GM23248 (cell line): ENCODE measurements at places on chromosomes 4 and X. TPM values are rescaled to one million over a fixed set of nuclear protein-coding genes. Genes with fewer than 3 reads are reported as not detected.
A peak's percentile ranks its signal among the peaks of the same experiment; 100 is the strongest.

DNA sequence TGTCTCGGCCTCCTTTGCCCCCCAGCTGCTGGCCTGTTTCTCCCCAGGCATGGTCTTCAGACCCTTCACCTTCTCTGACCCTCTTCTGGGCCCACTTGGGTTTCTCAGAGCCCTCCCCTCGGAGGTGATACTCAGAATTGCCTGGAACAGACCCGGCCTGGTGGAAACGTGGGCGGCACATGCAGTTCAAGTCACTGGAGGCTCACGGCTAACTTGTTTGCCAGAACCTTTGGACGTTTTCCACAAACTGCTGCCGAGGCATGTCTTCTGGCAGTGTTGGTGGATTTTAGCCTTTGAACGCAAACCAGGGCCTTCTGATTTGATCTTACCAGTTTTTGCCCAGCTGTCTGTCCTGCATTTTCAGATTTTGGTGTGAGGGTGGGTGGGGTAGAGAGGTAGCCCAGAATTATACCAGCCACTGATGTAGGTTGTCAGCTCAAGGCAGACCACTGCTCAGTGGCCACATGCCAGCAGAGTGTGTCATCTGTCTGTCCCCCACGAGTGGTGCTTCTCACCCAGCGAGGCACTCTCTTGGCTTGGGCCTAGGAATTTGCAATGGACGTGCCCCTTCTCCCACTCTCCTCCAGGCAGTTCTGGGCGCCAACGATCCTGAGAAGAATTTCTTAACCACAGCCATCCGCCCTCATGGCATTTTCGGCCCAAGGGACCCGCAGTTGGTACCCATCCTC lies 32.5 kb upstream of the ZNF185 start:
- DNase-seq = no peak

PLA2G12A gene
- total RNA-seq = 11.4 and 14.4 TPM in 2 replicates

DNA sequence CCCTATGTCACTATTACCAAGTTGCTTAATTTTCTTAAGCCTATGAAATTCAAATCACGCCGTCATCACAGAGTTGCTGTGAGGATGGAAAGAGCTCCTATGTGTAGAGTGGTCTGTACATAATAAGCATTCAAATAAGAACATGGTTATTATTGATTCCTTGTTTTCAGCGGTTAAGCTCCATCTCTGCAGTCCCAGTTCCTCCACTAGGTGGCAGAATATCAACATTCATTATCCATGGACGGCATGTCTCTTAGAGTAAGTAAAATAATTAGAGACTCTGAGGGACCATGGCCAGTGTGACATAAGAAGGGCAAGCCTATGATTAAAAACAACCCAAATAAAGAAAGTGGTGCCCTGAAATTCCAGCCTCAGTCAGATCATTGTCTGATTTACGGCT lies 132.5 kb upstream of the NHS start:
- DNase-seq = peak; percentile 52

GRCh38 chr4:83361416-83362103 lies 26.9 kb upstream of the HPSE start:
- DNase-seq = no peak

MAGEB1 gene
- total RNA-seq = not detected in 2 replicates

- DNase-seq = peak; percentile 78
Measured at GRCh38 chr4:72295966-72296557, 264.3 kb downstream of the NPFFR2 start.

- DNase-seq = peak; percentile 34
Measured at GRCh38 chr4:184096561-184097240, 121.0 kb downstream of the ENPP6 start.

DNA sequence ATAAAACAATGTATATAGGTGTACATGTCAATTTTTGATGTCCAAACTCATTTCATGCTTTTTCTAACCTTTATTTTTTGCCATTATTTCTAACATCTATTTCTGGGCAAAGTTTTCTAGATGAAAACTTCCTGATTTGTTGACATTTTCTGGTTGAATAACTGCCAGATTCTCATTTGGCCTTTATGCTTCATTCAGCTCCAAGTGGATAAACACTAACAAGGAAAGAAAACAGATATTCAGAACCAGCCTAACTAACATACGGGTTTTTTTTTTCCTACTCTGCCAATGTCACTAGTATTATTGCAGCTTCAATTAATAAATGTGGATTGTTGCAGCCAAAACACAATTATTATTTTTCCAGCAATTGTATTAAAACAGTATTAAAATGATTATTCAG lies 50.9 kb upstream of the RAP1GDS1 start:
- no peak for DNase-seq

ARHGAP36 gene
- not detected in 2 replicates for total RNA-seq

- DNase-seq = peak; percentile 2
Measured at GRCh38 chrX:46125111-46125510, 420.1 kb downstream of the ZNF674 start.

- DNase-seq = peak; percentile 11
Measured at GRCh38 chrX:69066966-69067525, 98.2 kb downstream of the PJA1 start.

- no peak for DNase-seq
Measured at GRCh38 chr4:25089051-25089763, 58.5 kb upstream of the LGI2 start.

PPP2R2C gene
- total RNA-seq = not detected in 2 replicates

SMIM31 gene
- total RNA-seq = not detected in 2 replicates

SPP1 gene
- 2.7 and 3.1 TPM in 2 replicates for total RNA-seq
